ENCODE measurements at places on chromosomes 6 and 20.

GRCh38 chr20:3914446-3914845 lies 25.3 kb downstream of the PANK2 start:
- DNase-seq, result no peak

DNA sequence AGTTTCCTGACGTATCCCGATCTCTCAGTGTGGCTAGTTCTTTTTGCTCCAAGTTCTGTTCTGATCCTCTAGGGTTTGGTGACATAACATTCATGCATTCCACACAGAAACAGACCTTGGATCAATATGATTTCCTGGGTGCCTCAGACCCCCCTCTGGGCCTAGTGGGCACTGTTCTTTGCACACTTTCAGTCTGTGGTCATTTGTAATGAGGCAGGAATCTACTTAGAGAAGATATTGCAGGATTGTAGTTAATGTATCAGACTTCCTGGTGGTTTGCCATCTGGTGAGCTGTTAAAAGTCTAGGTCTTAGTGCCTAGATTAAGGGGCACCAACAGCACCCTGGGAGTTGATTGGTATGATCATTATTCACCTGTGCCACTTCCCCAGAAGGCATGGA lies 7.5 kb downstream of the BEND6 start:
- DNase-seq, result peak; percentile 16

DNA sequence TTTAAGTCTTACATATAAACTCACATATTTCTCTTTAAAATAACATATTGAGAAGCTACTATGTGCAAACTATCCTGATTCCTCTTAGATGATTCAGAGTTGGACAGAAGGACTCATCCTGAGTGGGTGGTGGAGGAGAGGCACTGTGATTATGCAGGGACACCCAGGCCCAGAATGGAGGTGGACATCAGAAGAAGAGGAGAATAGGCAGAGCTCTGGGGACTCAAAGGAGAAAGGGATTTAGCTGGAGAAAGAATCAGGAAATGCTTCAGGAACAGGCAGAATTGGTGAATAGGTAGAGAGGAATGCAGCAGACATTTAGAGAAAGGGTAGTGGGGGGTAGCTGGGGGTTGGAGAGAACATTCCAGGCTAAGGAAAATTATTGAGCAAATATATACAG lies 17.4 kb downstream of the RCAN2 start:
- DNase-seq, result no peak

- DNase-seq, result no peak
Measured at GRCh38 chr20:62234339-62234738, 4.0 kb upstream of the OSBPL2 start.

DNA sequence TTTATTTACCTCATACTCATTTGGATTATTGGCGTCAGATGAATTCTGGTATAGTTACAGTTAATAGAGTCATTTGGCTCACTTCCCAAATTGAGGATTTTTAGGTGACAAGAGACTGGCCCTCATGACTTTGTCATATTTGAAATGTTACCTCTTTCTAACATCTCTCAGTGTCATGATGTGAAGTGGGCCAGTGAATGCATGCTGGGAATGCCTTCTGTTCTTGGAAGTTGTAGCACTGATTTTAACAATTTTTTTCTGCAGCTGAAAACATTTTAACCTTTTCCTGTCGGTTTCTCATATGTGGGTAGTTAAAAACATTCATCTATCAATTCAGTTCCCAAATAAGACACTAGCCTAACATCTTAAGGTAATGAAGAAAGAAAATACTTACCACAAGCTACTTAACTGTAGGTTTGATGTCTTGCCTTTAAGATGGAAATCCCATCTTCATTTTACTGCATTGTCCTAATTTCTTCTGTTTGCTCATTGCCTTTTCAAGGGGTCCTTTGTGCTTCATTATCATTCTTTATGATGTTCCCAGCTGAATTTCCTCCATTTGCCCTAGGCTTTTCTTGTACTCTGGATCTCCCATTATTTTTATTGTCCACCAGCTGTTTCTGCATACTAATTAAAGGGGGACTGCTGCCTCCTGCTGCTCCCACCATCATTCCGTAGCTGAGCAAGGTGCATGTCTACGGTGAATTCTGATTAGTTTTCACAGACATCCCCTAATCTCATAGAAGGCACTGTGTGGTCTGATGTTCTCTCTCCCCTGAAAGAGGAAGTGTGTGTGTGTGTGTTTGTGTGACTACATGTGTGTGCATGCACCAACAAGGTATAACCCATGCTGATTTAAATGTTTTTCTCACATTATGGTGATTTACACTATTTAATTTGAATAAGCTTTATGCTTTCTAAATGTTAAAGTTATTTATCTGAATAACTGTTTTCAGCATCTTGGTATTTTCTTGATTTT lies 109.5 kb downstream of the B3GAT2 start:
- peak; percentile 16 for DNase-seq

- DNase-seq, result peak; percentile 77
Measured at GRCh38 chr20:4091490-4092479, 76.4 kb upstream of the RNF24 start.

DNA sequence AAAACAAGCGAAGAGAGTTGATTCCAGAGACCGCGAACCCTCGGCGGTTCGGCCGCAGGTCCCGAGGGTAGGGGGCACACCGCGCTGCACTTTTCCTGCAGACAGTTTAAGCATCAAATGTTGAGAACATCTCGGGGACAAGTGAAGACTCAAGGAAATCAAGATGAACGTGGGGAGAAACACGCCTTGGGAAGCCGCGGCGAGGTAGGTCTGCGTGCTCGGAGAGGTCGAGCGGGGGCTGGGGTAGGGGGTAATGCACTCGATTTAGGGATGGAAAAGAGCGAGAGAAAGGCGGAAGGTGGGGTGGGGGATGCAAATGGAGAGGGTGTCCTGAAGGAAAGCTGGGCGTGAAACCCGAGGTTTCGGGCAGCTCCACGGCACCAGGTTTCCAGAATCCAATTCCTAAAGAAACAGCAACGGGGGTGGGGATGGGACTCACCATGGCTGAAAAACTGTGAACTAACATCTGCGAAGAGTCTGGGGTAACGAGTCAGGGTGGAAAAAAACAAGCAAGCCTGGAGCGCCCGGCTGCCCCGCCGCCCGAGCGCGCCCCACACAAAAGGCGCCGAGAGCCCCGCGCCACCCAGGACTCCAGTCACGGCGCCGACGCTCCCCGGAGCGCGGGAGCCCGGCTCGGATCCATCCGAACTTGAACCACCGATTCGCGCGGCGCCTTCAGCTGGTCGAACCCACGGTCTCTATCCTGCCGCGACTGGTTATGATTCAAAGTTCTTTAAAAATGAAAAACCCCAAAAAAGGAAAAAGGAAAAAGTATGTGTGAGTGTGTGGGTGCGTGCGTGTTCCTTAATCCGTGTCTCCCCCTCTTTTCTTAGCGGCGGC lies 3.5 kb downstream of the TFAP2A start:
- DNase-seq, result peak; percentile 54

DNA sequence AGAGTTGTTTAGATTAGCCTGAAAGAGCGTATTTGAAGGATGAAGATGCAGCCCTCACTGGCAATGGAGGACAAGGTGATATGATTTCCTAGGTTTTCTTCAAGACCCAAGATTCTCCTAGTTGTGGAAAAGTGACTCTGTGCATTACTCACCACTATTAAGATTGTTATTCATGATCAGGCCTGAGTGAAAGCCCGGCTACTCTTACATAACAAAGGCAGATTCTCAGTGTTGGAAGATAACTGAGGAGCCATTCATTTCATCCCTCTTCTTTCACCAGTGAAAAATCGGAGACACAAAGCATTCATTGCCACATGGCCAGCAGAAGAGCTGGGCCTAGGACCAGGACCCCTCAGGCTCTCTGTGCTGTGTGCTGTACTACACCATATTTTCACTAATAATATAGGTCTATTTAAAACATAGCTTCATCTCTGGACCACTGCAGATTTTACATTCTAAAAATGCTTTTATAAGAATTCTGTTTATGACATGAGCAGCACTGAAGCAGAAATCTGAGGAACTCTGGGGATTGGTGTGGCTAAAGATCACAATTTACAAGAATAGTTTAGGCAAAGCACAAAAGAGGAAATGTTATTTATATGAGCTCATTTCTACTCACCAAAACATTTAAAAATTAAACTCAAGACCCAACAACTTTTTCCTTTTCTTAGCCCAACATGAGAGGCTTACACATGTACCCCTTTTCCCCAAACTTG lies 181.9 kb upstream of the CCN2 start:
- no peak for DNase-seq

GRCh38 chr6:68497927-68498326 lies 137.2 kb upstream of the ADGRB3 start:
- no peak for DNase-seq

- DNase-seq, result no peak
Measured at GRCh38 chr6:45115696-45116095, 212.4 kb upstream of the RUNX2 start.

- no peak for DNase-seq
Measured at GRCh38 chr6:514396-514978, 122.9 kb downstream of the IRF4 start.

DNA sequence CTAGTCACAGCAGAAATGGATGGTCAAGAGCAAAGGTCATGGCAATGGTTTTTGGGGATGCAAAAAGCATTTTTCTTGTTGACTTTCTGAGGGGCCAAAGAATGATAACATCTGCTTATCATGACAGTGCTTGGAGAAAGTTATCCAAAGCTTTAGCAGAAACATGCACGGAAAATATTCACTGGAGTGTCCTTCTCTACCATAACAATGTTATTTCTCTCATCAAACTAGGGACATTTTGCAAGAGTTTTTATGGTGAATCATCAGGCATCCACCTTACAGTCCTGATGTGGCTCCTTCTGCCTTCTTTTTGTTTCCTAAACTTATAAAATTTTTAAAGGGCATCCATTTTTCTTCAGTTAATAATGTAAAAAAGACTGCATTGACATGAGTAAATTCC lies 302.3 kb downstream of the HIVEP2 start:
- DNase-seq, result no peak

DNA sequence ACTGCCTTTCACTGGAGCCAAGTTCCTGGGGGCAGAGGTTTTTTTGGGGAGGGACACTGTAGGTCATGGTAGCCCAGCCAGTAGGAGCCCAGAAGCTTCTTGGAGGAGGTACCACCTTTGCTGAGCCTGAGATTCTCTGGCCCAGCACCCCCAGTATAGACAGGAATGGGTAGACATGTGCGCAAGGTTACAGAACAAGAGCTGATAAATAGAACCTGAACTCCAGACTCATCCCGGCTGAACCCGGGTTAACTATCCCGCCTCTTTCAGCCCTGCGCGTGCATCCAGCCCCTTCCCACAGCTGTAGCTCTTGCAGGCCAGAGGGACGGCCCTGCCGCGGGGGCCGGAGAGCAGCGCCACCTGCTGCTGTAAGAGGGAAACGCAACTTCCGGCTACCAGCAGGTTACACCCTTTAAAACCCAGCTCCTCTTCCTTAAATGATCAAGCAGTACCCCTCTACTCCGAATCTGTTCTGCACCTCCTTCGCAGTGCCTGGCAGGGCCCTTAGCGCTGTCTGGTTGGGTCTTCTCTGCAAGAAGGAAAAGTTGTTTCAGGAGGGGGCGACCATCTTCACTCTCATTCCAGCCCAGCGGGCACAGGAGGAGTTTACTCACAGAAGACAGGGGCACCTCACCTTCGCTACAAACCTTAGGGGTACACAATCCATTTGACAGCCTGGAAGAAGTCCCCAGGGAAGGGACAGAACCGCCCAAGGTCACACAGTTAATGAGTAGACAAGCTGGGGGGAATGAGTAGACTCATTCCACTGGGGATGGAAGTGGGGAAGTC lies 7.5 kb downstream of the SRXN1 start:
- DNase-seq, result peak; percentile 89

DNA sequence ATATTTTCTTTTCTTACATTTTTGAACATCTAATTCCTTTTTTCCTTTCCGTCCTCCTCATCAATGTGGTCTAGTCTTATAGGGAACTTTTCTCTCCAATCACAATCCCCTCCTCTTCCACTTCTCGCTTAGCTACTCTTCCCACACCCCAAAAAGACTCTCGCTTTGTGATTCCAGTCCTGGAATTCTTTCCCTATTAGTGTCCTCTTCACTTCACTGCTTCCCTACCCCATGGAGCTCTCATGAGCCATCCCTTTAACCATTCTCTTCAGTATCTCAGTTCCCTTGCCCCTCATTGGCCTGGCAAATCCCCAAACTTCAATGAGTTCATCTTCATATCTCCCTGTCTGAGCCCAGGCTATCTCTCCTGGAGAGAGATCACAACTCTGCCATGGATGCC lies 55.3 kb upstream of the CEP85L start:
- no peak for DNase-seq

DNA sequence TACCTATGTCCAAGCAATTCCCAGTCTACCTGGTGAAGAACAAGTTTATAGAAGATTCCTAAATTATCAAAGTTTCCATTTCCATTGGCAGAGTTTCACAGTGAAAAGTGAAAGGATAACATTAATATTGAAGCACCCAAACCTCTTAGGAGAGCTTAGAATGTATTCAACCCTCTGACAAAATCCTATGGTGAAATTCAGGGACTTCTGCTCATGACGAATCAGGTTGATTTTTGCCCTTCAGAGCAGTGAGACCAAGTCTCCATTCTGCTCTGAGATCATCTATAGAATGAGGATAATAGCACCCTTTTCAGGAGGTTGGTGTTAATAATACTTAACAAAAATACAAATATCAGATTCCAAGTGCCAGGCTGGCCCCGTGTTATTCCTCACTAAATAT lies 15.5 kb downstream of the SERPINB1 start:
- DNase-seq, result no peak

DNA sequence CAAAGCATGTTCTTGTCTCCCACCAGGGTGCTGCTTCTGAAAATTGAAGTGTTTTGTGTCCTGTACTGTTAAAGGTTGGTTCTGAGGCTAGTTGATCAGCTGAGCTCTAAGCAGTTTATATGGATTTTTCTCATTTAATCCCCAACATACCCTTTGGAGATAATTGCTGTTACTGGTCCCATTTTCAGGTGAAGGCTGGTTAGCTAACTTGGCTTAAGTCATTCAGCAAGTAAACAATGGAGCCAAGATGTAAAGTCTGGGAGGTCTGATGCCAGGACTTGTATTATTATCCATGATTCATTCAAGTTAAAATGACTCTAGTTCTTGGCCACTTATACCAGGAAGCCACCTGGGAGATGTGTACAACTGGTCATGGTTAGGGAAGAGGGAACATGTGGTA lies 42.5 kb upstream of the FERMT1 start:
- no peak for DNase-seq

- no peak for DNase-seq
Measured at GRCh38 chr6:119257726-119258125, 91.8 kb downstream of the MAN1A1 start.

GRCh38 chr6:29656798-29657197 lies at the start of gene MOG:
MOG (plus strand) TSS chr6:29657092; CDS start chr6:29657210, 118 bp downstream.
- no peak for DNase-seq

GRCh38 chr6:22356362-22356940 lies 59.6 kb upstream of the PRL start:
- no peak for DNase-seq

DNA sequence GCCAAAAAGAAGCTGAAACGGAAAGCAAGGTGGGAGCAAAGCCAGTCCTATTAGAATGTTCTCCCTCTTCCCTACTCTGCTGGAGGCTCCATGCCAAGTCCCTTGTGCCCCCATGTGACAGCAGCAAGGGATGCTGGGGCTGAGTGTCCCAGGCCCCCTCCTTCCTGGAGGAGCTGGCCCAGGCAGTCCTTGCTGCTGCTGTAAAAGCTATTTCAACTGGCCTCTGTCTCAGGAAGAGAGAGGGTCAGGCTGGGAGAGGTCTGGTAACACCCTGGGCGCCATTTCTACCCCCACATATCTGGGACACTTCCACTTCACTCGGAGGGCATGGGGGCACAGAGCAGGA lies 25.0 kb downstream of the TTBK1 start:
- DNase-seq, result no peak

GRCh38 chr20:6622041-6622440 lies 145.4 kb upstream of the BMP2 start:
- DNase-seq, result no peak

- peak; percentile 31 for DNase-seq
Measured at GRCh38 chr6:124699038-124699437, 263.2 kb upstream of the RNF217 start.

Data from NCI-H82 (cell line).